Pancreas (tissue), 10 donors: ENCODE measurements at places on chromosomes 12 and 14. TPM values are rescaled to one million over a fixed set of nuclear protein-coding genes. Genes with fewer than 3 reads are reported as not detected.

DNA sequence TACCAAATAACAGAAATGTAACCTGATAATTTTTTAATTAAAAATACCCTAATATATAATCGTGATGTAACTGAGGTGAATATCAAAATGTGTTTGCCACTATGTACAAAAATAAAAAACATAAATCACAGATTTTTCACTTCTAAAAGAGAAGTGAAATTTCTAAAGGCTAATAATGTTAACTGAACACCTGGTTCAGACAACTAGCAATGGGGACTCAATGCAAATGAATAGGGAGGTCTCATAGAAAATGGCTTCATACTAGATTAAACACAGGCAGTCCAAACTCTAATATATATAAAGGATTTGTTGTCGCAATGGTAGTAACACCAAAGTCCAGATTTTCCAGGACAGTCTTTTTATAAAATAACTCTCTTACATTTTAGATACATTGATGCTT, 365.4 kb upstream of the ATP2B1 start:
- no peak for DNase-seq

DNA sequence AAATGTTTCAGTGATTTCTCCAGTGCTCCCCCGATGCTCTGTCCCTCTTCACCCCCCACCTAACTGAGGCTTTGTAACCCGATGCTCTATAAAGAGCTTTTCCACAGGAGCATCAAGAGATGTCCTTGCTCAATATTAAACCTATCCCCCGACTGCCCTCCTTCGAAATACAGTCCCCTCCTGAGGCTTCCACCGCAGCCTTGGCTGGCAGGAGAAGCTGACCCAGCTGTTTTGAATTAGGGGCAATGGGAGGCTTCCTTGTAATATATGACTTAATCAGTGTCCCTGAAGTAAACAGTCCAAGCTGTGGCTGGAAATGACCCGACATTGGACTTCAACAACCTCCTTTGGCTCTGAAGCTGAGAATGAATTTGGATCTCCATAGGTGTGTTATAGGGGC, 62.4 kb downstream of the TMEM30B start:
- no peak for DNase-seq

- no peak for DNase-seq
Measured at GRCh38 chr12:75455839-75456238, 24.7 kb upstream of the GLIPR1 start.

- DNase-seq, result no peak
Measured at GRCh38 chr14:75441728-75442127, 13.9 kb downstream of the JDP2 start.

GRCh38 chr12:116594325-116595038, 35.3 kb downstream of the MAP1LC3B2 start:
- DNase-seq, result no peak

DNA sequence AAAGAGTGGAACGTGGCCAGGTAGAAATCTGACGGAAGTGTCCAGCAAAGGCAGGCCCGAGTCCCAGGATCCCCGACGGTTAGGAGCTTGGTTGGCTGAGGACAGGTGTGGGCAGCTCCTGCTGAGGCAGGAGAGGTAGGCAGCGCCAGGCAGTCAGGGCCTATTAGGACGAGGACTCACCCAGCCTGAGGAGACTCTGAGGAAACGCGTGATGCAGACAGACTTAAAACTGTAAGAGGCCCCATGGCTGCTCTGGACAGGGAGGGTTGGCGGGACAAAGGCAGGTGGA, 255.7 kb upstream of the SFSWAP start:
- no peak for DNase-seq

GRCh38 chr12:124593851-124594401, 26.5 kb upstream of the NCOR2 start:
- no peak for DNase-seq

DNA sequence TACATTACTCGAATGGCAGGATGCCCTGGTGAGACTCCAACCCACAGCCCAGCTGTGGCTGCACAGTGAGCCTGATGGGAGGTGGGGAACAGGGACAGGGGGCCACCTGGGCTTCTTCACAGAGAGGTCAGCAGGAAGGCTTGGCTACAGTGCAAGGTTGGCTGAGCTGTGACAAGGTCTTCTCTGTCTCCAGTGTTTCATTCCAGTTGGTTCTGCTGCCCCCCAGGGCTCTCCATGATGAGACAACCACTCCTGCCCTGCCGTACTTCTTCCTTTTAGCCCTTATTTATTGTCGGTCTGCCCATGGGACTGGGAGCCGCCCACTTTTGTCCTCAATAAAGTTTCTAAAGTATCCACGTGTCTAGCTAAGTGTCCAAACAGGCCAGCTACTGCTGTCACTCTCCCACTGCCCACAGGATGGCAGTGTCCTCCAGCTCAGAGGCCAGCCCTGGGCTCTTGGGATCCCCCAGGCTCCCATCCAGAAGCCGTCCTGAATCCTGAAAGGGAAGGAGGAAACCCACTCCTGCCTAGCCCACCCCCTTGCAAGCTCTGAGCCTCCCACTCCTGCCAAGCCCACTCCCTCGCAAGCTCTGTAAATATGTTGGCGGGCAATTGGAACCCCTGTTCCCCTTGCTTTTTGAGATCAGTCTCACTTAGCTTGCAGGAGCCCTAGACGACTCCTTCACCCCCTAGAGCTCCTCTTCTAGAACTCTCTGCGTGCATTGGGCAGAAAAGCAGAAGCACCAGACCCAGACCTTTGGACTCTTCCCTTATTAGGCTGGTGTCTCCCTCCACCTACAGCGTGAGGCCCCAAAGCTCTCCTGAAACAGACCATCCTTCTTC, 5.4 kb downstream of the C1QL4 start:
- peak; percentile 88 for DNase-seq

DNA sequence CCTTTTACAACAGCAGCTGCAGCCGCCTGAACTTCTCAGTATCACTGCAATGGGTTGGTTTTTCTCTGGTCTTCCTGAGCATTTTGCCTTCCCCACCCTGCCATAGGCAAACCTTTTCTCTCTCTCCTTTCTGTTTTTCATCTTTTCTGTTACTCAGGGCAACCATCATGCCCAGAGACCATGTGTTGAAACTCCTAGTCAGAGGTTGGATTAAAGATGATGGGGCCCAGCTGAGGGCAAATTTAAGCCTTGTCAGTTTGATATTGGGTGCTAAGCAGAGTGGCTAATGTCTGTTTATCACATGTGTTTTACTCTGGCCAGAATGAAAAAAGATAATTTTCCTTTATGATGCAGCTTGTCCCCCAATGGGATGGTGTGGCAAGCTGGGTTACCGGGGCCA, 107.9 kb upstream of the PMCH start:
- DNase-seq, result no peak

- DNase-seq, result no peak
Measured at GRCh38 chr12:103978384-103978982, 12.8 kb downstream of the TDG start.

DHRS4 gene
- total RNA-seq, result 13.2 TPM

KRT74 gene
- not detected for total RNA-seq

NCKAP5L gene
- 4.1 TPM for total RNA-seq
